ENCODE measurements at places on chromosomes 4 and X.

- no peaks in the 10 kb centered on the region for H3K4me1 ChIP-seq
- H3K4me3 ChIP-seq = no peak overlapping the region
- H3K27me3 ChIP-seq = peaks cover 2% of the 10 kb centered on the region
- H3K27ac ChIP-seq = no peak overlapping the region
These were observed 278.3 kb downstream of the FBXW7 start for GRCh38 chr4:152257601-152258066.

DNA sequence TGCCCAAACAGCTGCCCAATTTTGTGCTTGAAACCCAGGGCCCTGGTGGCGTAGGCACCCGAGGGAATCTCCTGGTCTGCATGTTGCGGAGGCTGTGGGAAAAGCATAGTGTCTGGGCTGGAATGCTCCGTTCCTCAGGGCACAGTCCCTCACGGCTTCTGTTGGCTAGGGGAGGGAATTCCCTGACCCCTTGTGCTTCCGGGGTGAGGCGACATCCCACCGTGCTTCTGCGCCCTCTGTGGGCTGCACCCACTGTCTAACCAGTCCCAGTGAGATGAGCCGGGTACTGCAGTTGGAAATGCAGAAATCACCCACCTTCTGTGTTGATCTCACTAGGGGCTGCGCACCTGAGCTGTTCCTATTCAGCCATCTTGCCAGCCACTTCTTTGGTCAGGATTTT, 399.4 kb upstream of the FTHL17 start:
- no peak overlapping the region for H3K4me3 ChIP-seq
- no peaks in the 10 kb centered on the region for H3K36me3 ChIP-seq
- no peak for DNase-seq
- no peaks in the 10 kb centered on the region for H3K27me3 ChIP-seq

DNA sequence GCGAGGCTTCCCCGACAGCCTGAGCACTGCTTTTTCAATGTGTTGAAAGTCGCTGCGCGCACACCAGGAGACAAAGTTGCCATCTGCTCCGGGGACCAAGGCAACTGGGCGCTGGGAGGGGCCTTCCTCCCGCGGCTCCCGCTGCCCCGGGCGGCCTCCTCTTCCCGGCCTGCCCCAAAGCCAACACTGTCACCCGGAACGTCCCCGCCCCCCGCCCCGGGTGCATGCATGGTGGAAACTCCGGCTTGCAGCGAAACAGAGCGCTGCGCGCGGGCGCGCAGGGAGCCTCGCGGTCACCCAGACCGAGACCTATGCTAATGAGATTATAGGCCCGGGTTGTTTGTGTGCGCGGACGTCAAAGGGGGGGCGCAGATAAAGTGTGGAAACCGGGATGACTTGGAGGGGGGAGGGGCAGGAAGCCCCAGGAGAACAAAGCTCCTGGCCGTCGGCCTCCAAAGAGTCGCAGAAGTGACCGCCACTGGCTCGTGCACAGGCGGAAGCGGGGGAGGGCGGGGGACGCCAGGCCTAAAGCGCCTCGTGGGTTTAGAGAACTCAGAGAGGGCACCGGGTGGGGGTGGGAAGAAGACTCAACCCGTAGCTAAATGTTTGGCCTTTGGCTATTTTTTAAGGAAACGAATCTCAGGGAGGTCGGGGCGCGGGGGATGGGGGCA, 88.8 kb downstream of the BCOR start:
- no peaks in the 10 kb centered on the region for H3K36me3 ChIP-seq
- DNase-seq = no peak
- H3K4me3 ChIP-seq = no peak overlapping the region

GRCh38 chr4:53321151-53321983, 44.5 kb downstream of the SCFD2 start:
- H3K27ac ChIP-seq = no peak overlapping the region
- DNase-seq = no peak
- H3K4me3 ChIP-seq = no peak overlapping the region
- no peaks in the 10 kb centered on the region for H3K27me3 ChIP-seq
- peaks cover 4% of the 10 kb centered on the region for H3K4me1 ChIP-seq
- H3K36me3 ChIP-seq = no peaks in the 10 kb centered on the region

- no peaks in the 10 kb centered on the region for H3K27me3 ChIP-seq
- H3K27ac ChIP-seq = no peak overlapping the region
- H3K4me3 ChIP-seq = no peak overlapping the region
- no peak for DNase-seq
- H3K36me3 ChIP-seq = no peaks in the 10 kb centered on the region
- peaks cover 16% of the 10 kb centered on the region for H3K4me1 ChIP-seq
These were observed 12.7 kb downstream of the GAB3 start for GRCh38 chrX:154738011-154738738.

GRCh38 chrX:132227383-132228112, 8.3 kb upstream of the RAP2C start:
- H3K36me3 ChIP-seq = no peaks in the 10 kb centered on the region
- H3K4me1 ChIP-seq = peaks cover 4% of the 10 kb centered on the region
- H3K27me3 ChIP-seq = no peaks in the 10 kb centered on the region

- peaks cover 2% of the 10 kb centered on the region for H3K27me3 ChIP-seq
- DNase-seq = no peak
- H3K36me3 ChIP-seq = peaks cover under 1% of the 10 kb centered on the region
- no peaks in the 10 kb centered on the region for H3K4me1 ChIP-seq
These were observed 16.7 kb downstream of the RBMX start for GRCh38 chrX:136863826-136864225.

DNA sequence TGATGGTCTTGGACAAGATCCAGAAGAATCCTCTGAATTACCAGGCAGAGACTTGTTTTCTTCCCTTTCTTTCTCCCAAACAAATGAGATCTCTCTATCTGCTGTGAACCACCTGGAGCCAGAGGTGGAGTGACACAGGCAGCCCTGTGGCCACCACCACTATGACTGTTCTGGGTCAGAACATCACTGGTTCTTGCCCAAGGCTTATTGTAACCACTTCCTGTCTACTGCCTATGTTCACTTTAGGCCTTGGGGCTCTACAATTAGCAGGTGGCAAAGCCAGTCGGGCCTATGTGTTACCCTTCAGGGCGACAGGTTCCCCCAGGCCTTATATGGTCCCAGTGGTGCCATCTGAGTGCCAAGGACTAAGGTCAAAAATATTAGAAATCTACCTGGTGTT, 161.2 kb downstream of the GLUD2 start:
- no peaks in the 10 kb centered on the region for H3K27me3 ChIP-seq
- H3K27ac ChIP-seq = no peak overlapping the region
- DNase-seq = no peak
- H3K4me1 ChIP-seq = no peaks in the 10 kb centered on the region

DNA sequence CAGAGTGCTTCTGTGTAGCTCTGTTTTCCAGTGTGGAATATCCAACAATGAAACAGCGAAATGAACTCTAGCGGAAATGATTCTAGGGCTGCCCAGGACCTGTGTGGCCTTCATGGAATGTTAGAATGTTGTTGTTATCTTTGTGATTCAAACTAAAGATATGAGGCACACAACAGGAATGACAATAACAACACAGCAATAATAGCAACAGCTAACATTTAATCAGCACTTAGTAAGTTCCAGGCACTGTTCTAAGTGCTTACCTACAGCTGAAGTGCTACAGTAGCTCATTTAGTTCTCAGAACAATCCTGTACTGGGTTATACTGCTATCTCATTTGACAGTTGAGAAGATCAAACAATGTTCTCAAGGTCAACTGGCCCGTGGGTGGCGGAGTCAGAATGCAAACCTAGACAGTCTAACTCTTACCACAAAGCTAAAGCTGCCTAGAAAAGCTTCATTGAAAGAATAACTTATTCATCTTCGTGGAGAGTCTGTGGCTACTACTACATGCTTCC, 63.7 kb downstream of the MAML3 start:
- DNase-seq = no peak
- no peak overlapping the region for H3K4me3 ChIP-seq
- peak overlapping the region; percentile 78 for H3K27ac ChIP-seq
- H3K27me3 ChIP-seq = peaks cover 4% of the 10 kb centered on the region

- no peak overlapping the region for H3K27ac ChIP-seq
- H3K4me3 ChIP-seq = no peak overlapping the region
- no peaks in the 10 kb centered on the region for H3K27me3 ChIP-seq
- no peaks in the 10 kb centered on the region for H3K4me1 ChIP-seq
- no peak for DNase-seq
These were observed 11.6 kb upstream of the HADH start for GRCh38 chr4:107977966-107978705.

DNA sequence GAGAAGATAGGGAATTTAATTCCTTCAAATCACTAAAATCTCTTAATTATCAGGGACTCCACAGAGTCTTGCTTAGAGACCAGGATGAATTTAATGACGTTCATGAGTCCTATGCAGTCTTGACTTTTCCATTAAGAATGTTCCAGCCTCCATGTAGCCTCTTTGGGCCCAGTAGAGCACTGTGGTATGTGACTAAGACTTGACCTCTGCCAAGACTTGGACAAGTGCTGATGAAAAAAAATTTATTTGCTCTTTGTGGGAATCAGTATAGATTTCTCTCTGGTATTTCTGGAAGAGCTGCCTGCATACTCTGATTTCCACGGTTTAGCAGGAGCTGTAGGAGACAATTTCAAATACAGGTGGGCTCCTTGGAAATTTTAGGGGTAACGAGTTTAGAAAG, 40.6 kb downstream of the CHRDL1 start:
- no peak overlapping the region for H3K4me3 ChIP-seq
- H3K27ac ChIP-seq = no peak overlapping the region
- no peaks in the 10 kb centered on the region for H3K4me1 ChIP-seq
- H3K36me3 ChIP-seq = no peaks in the 10 kb centered on the region
- DNase-seq = no peak
- H3K27me3 ChIP-seq = no peaks in the 10 kb centered on the region

- no peak overlapping the region for H3K4me3 ChIP-seq
- no peak overlapping the region for H3K27ac ChIP-seq
- DNase-seq = no peak
- peaks cover 5% of the 10 kb centered on the region for H3K36me3 ChIP-seq
- H3K27me3 ChIP-seq = peaks cover 3% of the 10 kb centered on the region
These were observed 40.8 kb upstream of the SETD7 start for GRCh38 chr4:139596684-139597279.

- no peak for DNase-seq
- no peak overlapping the region for H3K4me3 ChIP-seq
- peaks cover 5% of the 10 kb centered on the region for H3K4me1 ChIP-seq
- H3K36me3 ChIP-seq = no peaks in the 10 kb centered on the region
These were observed 69.4 kb upstream of the KIT start for GRCh38 chr4:54588404-54588803.

- no peak overlapping the region for H3K4me3 ChIP-seq
- H3K4me1 ChIP-seq = peaks cover 6% of the 10 kb centered on the region
- no peaks in the 10 kb centered on the region for H3K27me3 ChIP-seq
- H3K27ac ChIP-seq = no peak overlapping the region
- no peaks in the 10 kb centered on the region for H3K36me3 ChIP-seq
These were observed 306.5 kb downstream of the PRDM5 start for GRCh38 chr4:120616041-120616440.

DNA sequence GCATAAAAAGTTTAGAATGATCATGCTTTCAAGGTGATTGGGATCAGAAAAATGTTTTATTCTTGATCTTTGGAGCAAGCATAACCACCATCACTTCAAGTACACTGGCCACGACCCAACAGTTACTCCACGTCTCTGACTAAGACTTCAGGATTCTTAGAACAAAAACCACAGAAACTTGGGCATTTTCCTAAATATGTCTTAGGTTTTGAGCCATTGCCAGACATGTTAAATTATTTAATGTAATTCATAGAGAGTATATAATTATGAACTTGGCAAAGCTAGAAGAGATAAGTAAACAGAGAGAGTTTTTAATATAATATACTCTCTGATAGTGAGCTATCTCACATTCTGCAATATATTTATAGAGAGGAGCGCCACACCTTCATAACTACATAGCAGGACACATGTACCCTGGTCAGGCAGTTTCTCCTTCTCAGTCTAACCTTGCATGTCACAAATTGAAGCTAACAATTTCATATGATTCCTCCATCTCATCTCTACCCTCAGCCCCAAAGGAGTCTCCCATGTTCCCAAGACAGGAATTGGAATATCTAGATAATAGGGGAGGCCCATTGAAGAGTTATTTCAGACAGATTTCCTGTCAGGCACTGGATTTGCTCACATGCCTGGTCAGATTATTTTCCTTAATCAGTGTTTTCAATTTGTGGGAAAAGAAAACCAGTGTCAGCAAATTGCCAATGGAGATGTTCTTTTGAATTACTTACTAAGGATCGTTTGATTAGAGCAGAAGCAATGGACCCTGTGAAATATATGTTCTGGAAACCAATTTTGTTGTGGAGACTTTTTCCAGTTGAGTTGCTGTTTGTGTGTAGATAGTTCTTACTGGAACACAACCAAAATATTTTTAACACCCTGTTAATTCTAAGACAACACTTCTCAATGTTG, 61.7 kb upstream of the GUCY1A1 start:
- H3K36me3 ChIP-seq = no peaks in the 10 kb centered on the region
- no peak overlapping the region for H3K4me3 ChIP-seq
- no peak overlapping the region for H3K27ac ChIP-seq
- no peaks in the 10 kb centered on the region for H3K4me1 ChIP-seq

DNA sequence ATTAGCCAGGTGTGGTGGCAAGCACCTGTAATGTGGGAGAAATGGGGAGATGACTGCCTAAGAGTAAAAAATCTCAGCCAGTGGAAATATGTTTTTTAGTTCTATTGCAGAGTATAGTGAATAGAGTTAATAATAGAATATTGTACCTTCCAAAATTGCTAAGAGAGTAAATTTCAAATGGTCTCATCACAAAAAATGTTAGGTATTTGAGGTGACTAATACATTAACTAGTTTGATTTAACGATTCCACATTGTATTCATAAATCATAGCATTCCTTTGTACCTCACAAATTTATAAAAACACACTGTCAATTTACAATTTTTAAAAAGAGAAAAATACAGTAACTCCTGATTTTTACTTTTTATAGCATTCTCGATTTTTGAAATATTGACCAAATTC, 681.5 kb upstream of the EPHA5 start:
- H3K4me1 ChIP-seq = no peaks in the 10 kb centered on the region
- no peak for DNase-seq
- H3K36me3 ChIP-seq = no peaks in the 10 kb centered on the region
- H3K4me3 ChIP-seq = no peak overlapping the region
- H3K27ac ChIP-seq = no peak overlapping the region
- no peaks in the 10 kb centered on the region for H3K27me3 ChIP-seq

GRCh38 chr4:80459918-80460473, 124.5 kb downstream of the CFAP299 start:
- H3K4me1 ChIP-seq = no peaks in the 10 kb centered on the region
- no peak overlapping the region for H3K4me3 ChIP-seq
- H3K27me3 ChIP-seq = no peaks in the 10 kb centered on the region
- H3K27ac ChIP-seq = no peak overlapping the region

DNA sequence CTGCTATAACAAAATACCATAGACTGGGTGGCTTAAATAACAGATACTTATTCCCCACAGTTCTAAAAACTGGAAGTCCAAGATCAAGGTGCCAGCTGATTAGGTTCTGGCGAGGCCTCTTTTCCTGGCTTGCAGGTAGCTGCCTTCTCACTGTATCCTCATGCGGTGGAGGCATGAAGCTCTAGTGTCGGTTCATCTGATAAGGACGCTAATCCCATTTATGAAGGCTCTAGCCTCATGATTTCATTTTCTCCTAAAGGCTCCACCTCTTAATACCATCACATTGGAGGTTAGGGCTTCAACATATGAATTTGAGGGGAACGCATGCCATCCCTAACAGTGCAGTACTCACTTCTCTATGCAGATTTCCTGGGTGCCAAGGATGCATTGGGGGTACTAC, 57.9 kb upstream of the STIM2 start:
- H3K4me3 ChIP-seq = no peak overlapping the region
- no peak for DNase-seq
- no peak overlapping the region for H3K27ac ChIP-seq
- H3K4me1 ChIP-seq = peaks cover 25% of the 10 kb centered on the region
- H3K27me3 ChIP-seq = peaks cover 3% of the 10 kb centered on the region
- no peaks in the 10 kb centered on the region for H3K36me3 ChIP-seq

- H3K27ac ChIP-seq = no peak overlapping the region
- no peak overlapping the region for H3K4me3 ChIP-seq
- H3K36me3 ChIP-seq = no peaks in the 10 kb centered on the region
- peaks cover 7% of the 10 kb centered on the region for H3K27me3 ChIP-seq
These were observed 32.9 kb downstream of the USP9X start for GRCh38 chrX:41118156-41118555.
